ENCODE measurements at places on chromosomes 5 and 9.

GRCh38 chr5:173940269-173940668 lies 48.7 kb upstream of the C5orf47 start:
- no peak for DNase-seq

- DNase-seq = no peak
These were observed 267.7 kb downstream of the FANCC start for GRCh38 chr9:95049761-95050160.

- no peak for DNase-seq
These were observed 362.6 kb upstream of the SMC2 start for GRCh38 chr9:103731541-103731940.

DNA sequence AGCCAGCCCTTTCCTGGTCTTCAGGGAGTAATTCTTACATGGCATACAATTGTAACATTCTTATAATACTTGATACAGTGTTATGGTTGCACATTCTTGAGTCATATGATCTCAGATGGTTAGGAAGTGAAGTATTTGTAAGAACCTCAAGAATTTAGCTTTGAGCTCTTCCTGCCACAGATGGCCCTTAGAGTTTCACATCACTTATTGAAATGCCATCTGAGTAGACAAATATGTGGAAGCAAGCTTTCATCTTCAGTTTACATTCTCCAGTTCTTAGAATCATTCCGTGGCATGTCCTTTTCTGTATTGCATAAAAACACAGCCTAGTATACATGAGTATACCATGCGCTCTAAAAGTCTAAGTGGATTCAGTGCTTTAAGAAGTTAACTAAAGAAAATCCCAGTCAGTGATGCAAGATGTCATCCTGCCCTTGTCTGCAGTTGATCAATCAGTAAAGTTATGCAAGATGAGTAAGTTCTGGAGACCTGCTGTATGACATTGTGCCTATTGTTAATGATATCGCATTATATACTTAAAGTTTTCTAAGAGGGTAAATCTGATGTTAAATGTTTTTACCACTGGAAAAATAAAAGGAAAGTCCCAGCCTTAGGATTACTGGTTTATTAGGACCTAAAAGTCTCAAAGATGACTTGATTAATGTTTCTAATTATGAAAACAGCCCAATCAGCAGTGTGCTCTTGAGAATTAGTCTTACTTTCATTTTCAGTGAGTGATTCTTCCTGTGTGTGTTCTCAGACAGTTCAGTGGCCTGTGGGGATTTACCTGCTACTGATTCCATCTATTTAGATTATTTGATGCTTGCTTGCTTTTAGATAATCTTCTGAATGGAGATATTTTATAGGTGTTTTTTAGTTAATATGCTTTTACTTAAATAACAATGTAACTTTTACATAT lies 29.4 kb downstream of the RHOBTB3 start:
- peak; percentile 89 for DNase-seq

GRCh38 chr9:125850763-125851162 lies 103.6 kb downstream of the PBX3 start:
- no peak for DNase-seq

DNA sequence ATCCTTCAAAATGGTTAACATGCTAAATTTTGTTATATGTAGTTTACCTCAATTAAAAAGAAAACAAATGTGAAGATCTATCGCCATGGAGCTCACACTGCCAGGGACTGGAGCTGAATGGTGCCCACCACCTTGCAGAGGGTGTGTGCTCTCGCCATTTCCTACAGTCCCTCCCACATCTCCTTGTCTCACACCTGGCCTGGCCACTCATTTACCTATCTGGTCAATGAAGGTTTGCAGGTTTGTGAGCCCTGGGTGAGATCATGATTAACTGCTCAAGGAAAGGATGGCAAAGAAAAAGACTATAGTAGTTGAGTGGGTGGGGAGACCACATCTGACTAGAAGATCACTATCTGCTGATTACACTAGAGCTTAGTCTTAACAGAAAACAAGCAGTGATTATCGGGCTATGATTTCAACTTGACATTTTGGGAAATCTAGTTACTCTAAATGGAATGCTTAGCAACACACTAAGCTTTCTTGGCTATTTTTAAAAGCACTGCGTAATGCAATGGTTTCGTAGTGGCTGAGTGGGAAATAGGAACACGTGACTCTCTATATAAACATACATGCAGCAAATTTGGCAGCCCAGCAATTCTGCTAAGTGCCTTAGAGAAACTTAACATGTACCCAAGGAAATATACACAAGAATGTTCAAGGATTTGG lies 27.3 kb downstream of the PUM3 start:
- peak; percentile 62 for DNase-seq

- peak; percentile 0 for DNase-seq
These were observed 117.4 kb upstream of the RORB start for GRCh38 chr9:74379718-74380117.

DNA sequence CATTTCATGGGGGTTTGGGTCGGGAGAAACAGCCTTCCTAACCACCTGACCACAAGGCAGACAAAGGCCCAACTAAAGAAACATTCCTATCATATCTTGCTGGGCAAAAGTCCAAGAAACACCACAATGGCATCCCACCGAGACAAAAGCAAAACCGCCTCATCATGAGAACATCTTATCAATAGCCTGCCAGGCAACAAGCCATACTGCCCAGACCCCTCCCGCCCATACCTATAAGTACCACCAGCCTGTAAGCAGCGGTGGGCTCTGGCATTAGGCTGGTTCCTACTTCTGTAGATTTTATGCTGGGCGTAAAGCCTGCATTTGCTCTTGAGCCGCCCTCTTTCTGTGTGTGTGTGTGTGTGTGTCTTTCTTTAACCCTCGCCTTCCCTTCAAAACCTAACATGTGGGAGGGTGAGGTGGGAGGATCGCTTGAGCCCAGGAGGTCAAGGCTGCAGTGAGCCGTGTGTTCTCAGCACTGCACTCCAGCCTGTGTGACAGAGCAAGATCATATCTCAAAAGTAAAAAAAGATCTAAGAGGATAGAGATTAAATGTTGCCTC lies 56.9 kb downstream of the PDE6A start:
- no peak for DNase-seq

DNA sequence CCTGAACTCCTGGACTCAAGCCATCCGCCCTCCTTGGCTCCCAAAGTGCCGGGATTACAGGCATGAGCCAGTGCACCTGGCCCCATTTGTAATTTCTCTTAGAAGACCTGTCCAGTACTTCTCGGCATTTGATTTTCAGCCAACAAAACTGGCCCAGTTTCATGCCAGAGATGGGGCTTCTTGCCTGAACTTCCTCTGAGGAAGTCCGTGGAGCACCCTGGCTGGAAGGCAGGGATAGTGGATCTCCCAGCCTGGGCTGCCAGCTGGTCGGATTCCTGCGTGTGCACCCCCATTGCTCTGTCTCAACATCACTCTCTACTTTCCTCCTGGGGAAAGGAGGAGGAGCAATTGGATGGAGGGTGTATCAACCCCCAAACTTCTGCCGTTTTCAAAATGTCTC lies 39.0 kb downstream of the FAM78A start:
- no peak for DNase-seq

- no peak for DNase-seq
These were observed 4.4 kb upstream of the DIAPH1 start for GRCh38 chr5:141623186-141623585.

GRCh38 chr5:74244406-74244805 lies 396.1 kb downstream of the ENC1 start:
- no peak for DNase-seq

DNA sequence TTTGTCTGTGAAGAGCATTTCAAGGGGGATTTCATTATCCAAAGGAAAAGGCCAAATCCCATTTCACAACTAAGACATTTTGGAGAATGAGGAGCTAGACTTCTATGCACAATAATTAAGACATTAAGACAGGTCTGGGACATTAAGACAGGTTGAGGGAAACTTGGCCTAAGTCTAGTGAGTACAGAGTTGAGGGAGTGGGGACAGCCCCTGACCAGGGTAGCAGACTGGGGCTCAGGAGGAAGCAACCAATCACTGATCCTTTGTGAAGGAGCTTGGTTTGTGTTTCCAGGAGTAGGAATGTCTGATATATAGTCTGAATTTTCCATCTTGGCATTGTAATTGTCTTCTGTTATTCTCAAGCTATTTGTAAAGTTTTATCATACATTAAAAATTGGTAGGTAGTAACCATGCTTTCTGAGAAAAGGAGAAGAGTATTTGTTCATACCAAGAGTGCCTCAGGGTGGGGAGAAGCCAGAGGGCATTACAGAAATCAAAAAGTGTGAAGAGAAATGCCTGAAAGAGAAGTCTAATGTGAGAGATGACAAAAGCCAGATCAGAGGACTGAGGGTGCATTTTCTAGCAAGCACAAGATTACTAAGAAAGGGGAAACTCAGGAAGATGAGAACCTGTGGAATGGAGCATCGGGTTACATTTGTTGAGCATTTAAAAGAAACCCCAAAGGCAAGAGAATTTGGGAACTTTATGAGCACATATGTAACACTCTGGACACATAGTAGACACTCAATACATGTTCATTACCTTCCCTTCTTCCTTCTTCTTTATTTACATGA lies 189.3 kb upstream of the PIK3R1 start:
- no peak for DNase-seq

DNA sequence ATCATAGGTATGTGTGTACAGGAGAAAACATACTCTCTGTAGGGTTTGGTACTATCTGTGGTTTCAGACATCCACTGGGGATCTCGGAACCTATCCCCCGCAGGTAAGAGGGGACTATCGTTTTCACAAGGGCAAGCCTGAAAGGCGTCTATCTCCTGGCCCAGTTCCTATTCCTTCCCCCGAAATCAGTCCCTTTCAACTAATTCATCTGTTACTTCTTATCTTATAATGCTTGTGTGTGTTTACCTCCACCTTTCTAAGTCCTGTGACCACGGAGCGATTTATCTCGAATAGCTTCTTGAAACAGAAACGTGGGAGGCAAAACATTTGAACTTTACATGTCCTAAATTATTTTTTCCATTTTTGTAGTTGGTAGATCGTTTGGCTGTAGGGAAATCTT lies 11.4 kb downstream of the ABO start:
- DNase-seq = no peak

GRCh38 chr5:124071039-124071438 lies 559.1 kb downstream of the CSNK1G3 start:
- no peak for DNase-seq

DNA sequence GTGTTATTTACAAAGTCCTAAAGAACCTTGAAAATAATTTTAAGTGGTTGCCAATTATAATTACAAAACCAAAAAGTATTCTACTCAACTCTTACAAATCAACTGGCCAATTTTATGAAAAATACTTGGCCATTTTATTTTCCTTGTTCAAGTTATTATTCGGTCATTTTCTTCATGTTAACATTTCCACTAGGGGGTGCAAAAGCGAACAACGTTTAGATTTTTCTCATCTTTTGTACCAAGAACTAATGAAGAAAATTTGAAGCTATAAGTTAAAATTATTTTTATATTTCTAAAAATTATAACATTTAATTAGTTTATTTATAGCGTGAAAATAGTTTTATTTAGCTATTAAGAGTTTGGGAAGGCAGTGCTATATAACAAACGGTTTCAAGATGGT lies 1453.3 kb downstream of the MAT2B start:
- no peak for DNase-seq

GRCh38 chr9:34610434-34611206 lies 1.3 kb downstream of the RPP25L start:
- DNase-seq = no peak

GRCh38 chr9:113886933-113887332 lies 10.8 kb downstream of the ZNF618 start:
- DNase-seq = no peak

DNA sequence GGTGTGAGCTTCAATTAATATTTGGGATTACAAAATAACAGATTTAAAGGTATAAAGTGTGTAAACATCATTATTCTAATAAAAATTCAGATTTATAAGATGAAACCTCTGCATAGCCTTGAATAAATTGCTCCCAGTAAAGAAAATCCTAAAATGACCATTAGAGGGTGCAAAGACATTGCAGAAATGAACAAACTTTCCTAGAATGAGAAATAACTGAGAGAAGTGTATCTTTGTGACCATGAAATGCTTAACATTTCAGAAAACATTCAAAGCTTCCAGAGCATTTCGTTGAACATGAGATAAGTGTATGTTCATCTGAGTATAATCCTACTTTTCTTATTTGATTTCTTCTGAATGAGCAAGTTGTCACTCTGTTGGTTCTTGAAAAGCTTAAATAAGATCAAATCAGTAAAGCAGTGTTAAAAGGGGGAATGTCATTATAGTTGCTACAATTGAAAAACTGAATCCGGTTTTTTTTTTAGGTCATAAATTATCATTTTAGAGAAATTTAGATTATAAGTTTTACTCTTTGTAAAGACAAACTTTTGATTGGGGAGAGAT lies 24.7 kb upstream of the NUDT12 start:
- peak; percentile 29 for DNase-seq

GRCh38 chr5:93130624-93131490 lies 450.2 kb downstream of the NR2F1-AS1 start:
- DNase-seq = no peak

GRCh38 chr9:113886466-113886865 lies 10.4 kb downstream of the ZNF618 start:
- no peak for DNase-seq

DNA sequence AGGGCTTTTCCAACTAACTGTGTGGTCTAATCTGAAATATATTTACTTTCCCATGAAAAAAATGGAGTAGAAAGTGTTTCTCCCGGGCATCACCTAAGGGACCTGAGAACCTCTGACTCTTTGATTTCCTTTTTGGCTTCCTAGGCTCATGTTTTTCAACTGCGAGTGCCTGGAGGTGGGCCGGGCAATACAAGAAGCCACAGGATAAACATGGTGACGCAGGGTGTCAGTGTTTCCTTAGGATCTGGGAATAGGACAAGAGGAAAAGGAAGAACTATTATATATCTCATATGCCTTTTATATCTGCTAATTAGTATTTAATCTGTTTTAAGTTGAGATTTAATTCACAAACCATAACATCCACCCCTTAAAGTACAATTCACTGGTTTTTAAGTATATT lies 11.4 kb upstream of the LECT2 start:
- DNase-seq = no peak

DNA sequence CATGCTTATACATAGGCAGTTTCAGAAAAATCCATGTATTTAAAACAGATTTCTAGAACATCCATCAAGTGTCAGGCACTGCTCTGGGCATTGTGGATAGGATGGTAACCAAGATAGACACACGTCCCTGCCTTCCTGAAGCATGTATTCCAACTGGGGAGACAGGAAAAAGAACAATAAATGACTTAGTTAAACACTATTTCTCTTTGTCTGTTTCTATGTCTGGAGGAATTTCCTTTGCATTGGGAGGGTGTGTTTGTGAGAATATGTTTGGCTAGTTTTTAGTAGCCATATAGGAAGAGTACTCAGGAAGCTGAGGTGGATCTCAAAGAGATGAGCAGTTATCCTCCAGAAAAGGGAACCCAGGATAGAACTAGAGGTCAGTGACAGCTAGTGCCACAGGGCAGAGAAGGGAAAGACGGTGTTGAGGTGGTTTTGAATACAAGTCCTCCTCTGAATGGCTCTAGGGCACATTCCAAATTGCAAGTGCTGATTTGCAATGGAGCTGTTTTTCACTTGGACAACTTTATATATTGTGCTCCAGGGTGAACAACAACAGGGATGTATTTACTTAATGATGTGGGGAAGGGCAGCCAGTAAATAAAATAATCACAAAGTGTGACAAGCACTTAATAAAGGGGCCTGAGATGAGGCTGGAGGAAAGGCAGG lies 144.7 kb upstream of the SHB start:
- no peak for DNase-seq

GRCh38 chr9:121067640-121068039 lies 7.1 kb upstream of the CNTRL start:
- no peak for DNase-seq
